Uterus (tissue), 4 donors: ENCODE measurements at places on chromosomes 12 and 14. TPM values are rescaled to one million over a fixed set of nuclear protein-coding genes. Genes with fewer than 3 reads are reported as not detected.

TPPP2 gene
- not detected for total RNA-seq

DDX55 gene
- total RNA-seq = 42.0 TPM

PLBD1 gene
- 3.2 TPM for total RNA-seq

FITM1 gene
- total RNA-seq = 1.3 TPM

FOXG1 gene
- not detected for total RNA-seq

MANSC4 gene
- total RNA-seq = not detected

CMA1 gene
- not detected for total RNA-seq

ARHGEF40 gene
- 31.5 TPM for total RNA-seq

CCDC38 gene
- total RNA-seq = 0.49 TPM

PMEL gene
- not detected for total RNA-seq
